ENCODE measurements at places on chromosomes 13 and 19.

DNA sequence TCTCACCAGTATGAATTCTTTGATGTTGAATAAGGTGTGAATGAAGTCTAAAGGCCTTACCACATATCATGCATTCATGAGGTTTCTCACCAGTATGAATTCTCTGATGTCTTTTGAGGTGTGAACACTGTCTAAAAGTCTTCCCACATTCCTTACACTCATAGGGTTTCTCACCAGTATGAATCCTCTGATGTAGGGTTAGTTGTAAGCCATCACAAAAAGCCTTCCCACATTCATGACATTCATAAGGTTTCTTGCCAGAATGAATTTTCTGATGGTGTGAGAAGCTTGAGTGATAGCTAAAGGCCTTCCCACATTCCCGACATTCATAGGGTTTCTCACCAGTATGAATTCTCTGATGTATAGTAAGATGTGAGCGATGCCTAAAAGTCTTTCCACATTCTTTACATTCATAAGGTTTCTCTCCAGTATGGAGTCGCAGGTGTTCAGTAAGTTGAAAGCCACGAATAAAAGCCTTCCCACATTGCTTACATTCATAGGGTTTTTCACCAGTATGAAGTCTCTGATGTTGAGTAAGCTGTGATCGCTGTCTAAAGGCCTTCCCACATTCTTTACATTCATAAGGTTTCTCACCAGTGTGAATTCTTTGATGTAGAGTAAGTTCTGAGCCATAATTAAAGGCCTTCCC, 27.7 kb downstream of the ZNF461 start:
- DNase-seq = no peak

DNA sequence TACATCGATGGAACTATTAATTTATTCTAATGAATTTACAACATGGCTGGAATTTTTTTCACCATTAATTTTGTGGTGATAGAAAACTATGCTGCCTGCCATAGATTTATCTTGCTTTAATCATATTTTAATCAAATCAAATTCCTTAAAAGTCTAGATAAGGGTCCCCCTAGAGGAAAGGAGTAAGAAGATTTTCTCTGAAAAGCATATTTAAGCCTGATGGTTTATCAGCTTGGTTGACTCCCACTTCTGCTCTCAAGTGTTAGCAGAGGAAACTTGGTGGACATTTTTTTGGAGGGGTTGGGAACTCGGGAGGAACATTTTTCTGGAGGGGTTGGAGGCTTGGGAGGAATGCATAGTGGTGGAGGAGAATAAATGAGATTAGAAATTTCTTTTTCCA, 253.3 kb downstream of the KCNRG start:
- DNase-seq = no peak

DNA sequence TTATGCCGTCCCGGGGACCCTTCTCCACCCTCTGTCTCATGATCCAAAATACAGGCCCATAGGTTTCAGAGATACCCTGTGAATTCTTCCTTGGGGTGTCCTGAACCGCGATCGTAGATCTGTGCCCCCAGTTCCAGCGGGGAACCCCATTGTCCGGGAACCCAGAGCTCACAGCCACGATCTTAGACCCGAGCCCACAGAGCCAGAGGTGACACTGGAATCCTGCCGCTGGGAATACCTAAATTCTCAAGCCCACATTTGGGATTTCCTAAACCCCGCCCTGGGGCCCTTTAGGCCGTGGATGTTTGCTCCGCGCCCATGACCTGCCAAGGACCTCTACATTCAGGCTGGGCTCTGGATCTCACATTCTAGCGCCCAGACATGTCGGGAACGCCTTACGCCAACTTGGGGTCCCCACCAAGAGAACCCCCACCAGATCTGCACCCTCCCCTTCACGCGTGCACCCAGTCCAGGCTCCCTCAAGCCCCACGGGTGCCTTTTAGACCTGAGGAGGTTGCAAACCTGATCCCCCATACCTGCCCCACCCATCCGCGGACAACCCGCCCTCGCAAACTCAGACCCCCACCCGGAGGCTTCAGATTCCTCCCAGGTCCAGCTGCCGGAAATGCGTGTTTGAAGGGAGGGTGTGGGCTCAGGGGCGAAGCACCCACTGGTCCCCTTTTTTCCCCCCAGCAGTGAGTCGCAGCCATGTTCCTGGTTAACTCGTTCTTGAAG, 605 bp downstream of the CAPNS1 start:
- DNase-seq = peak; percentile 68

GRCh38 chr13:71339736-71340135, 527.3 kb downstream of the DACH1 start:
- DNase-seq = no peak

GRCh38 chr19:1282588-1283206, 3.0 kb upstream of the EFNA2 start:
- DNase-seq = no peak

- DNase-seq = no peak
Observed at GRCh38 chr19:42207767-42208271, 9.7 kb downstream of the DEDD2 start.

- no peak for DNase-seq
Observed at GRCh38 chr13:64410276-64411053, 2819.7 kb downstream of the PCDH9 start.

DNA sequence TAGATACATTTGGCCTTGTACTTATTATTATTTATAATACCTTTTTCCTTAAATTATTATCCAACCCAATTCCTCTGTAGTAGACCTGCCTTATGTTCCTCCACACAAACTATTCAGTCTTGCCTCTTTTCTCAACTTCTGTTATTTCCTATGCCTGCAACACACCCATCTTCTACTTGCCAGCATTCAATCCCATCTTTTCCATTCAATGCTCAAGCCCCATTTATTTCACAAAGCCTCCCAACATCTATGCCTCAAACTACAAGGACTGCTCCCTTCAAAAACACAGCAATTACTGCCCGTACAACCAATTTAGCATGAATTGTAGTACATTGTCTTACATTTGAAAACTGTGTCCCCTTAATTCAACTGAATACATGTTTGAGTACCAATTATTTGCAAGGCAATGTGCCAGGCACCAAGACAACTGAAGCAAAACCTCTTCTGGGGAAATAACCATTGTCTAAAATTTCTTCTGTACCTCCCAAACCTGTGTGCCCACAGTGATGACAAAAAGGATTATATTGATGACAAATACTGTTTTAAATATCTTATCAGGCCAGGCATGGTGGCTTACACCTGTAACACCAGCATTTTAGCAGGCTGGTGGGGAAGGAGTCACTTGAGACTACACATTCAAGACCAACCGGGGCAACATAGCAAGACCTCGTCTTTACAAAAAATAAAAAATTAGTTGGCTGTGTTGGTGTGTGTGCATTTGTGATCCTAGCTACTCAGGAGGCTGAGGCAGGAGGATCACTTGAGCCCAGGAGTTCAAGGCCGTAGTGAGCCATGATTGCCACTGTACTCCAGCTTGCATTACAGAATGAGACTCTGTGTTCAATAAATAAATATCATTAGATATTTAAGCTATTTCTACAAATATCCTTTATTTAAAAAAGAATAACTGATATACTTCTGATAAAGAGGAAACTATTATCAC, 35.1 kb downstream of the ELF1 start:
- peak; percentile 31 for DNase-seq

- DNase-seq = no peak
Observed at GRCh38 chr13:71626421-71627117, 240.4 kb downstream of the DACH1 start.

DNA sequence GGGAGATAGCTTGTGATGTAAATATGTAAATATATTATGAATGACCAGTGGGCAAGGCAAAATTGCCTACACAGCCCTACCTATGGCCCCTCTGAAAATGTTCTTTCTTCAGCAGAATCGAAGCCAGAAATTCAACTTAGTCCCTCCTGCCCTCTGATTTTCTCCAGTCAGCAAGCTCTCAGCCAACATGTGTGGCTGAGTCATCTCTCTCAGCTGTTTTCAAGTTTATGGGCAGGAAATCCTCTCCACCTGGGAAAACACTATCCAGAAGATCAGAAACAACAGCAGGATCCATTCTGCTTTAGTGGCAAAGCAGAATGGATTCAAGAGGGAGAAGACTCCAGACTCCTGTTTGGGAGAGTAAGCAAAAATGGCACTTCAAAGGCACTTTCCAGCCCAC, 8.9 kb upstream of the ZNF527 start:
- DNase-seq = no peak

DNA sequence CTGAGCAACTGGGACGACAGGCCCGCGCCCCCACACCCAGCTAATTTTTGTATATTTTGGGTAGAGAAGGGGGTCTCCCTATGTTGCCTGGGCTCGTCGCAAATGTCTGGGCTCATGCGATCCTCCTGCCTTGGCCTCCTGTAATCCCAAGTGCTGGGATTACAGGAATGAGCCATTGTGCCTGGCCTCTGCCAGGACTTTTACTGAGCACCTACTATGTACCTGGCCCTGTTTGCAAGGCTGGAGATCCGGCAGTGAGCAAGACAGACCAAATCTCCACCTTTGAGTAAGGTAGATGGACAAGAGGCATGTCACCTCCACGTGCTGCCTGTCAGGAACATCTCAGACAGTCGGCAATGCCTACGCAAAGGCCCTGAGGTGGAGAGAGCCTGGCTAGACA, 6.9 kb downstream of the FKBP8 start:
- no peak for DNase-seq

GRCh38 chr13:111904701-111905608, 162.0 kb upstream of the SOX1 start:
- DNase-seq = no peak

DNA sequence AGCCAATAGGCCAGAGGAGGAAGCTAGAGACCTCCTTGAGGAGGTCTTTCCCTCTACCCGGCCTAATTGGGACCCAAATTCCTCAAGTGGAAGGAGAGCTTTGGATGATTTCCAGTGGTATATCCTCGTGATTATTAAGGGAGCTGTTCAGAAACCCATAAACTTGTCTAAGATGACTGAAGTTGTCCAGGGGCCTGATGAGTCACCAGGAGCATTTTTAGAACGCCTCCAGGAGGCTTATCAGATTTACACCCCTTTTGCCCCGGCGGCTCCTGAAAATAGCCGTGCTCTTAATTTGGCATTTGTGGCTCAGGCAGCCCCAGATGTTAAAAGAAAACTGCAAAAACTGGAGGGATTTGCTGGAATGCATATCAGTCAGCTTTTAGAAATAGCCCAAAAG, 198.1 kb downstream of the ZNF486 start:
- DNase-seq = no peak

- no peak for DNase-seq
Observed at GRCh38 chr13:101945435-101945834, 456.4 kb downstream of the FGF14 start.

DNA sequence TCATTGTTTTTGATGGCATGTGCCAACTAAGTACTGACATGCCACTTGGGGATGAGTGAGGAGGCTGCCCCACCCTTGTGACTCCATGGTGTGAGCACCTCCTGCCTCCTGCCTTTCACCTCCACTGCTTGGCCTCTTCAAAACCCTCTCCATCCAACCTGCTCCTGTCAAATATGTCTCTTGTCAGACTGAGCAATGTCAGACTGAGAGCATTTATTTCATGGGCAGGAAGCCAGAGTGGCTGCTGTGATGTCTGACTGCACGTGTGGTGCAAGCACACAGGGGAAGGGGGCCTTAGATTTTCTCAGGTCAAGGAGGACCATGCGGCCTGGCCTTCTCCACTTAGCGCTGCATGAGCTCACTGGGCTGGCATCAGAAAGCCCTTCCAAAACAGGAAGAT, 68.3 kb downstream of the STARD13 start:
- DNase-seq = no peak

GRCh38 chr13:51839711-51840540, 5.1 kb downstream of the TMEM272 start:
- DNase-seq = no peak

DNA sequence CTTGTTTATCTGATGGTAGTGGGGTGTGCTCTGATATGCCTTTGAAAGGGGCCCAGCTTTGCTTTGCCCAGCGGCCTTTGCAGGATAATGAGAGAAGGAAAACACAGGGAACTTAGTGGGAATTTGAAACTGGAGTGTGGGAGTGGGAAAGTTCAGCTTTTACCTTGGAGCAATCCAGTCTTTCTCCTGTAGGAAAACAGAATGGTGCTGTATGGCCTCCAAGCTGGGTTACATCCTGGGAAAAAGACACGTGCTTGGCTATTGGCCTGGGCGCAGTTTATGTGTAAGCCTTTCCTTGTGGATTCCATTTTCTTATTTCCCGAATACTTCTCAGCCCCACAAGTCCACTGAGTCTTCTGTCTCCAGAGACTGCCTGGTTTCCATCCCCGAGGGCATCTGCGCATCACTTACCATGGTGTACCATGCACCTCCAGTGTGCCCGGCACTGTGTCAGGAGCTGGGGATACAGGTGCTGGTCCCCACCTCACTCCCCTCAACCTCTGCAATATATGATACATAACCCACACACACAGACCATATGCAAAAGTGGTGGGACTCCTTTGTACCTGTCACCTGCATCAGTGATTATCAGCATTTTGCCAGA, 31.5 kb downstream of the ACTN4 start:
- no peak for DNase-seq

DNA sequence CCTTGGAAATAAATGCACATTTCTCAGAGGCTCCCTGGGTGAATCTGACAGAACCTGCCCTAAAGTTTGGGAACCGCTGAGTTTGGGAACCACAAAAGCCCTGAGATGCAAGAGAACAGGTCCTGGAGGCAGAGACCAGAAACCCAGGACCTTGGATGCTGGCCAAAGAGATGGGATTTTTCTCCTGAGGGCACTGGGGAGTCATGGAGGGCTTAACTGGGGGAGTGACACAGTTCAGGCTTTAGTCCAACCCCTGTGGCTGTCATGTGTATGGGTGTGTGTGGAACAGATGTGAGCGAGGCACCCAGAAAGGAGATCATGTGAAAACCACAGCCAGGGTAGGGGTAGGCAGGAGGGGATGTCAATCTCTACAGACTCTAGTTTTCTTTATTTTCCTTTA, 3.9 kb upstream of the NCCRP1 start:
- no peak for DNase-seq

- no peak for DNase-seq
Observed at GRCh38 chr19:46631481-46631880, 4.5 kb downstream of the GNG8 start.

- DNase-seq = peak; percentile 91
Observed at GRCh38 chr13:45341034-45341798, at the start of gene TPT1. TPT1 (minus strand) TSS chr13:45341183; CDS start chr13:45341069, 114 bp downstream.

- DNase-seq = no peak
Observed at GRCh38 chr13:100483841-100484381, 104.7 kb downstream of the GGACT start.

GRCh38 chr19:7983286-7983950, 22.0 kb downstream of the ELAVL1 start:
- no peak for DNase-seq

- no peak for DNase-seq
Observed at GRCh38 chr13:46587807-46588418, 34.9 kb downstream of the LRCH1 start.

DNA sequence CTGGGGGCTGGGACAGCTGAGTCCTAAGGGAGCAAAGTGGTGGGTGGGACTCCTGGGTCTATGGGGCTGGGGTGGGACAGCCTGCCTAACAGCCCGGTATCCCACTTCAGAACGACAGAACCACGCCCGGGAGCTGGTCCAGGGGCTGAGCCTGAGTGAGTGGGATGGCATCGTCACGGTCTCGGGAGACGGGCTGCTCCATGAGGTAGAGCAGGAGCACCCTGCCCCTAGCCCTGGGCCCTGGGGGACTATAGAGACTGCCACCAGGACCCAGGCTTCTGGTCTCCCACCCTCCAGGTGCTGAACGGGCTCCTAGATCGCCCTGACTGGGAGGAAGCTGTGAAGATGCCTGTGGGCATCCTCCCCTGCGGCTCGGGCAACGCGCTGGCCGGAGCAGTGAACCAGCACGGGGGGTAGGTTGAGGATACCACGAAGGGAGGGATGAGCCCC, 8.6 kb downstream of the SPHK2 start:
- no peak for DNase-seq

- no peak for DNase-seq
Observed at GRCh38 chr19:27733551-27734266, 1479.2 kb downstream of the UQCRFS1 start.

GRCh38 chr13:25037057-25037813, 58.7 kb upstream of the PABPC3 start:
- DNase-seq = peak; percentile 31
